Activated CD4-positive, alpha-beta T cell treated with anti-CD3 and anti-CD28 coated beads, Interleukin-2, amount 50 U/mL, for 24 hours (primary cell): ENCODE measurements at places on chromosomes 5 and 9.

- no peak for DNase-seq
These were observed 95.8 kb downstream of the PCSK1 start for GRCh38 chr5:96337048-96337781.

DNA sequence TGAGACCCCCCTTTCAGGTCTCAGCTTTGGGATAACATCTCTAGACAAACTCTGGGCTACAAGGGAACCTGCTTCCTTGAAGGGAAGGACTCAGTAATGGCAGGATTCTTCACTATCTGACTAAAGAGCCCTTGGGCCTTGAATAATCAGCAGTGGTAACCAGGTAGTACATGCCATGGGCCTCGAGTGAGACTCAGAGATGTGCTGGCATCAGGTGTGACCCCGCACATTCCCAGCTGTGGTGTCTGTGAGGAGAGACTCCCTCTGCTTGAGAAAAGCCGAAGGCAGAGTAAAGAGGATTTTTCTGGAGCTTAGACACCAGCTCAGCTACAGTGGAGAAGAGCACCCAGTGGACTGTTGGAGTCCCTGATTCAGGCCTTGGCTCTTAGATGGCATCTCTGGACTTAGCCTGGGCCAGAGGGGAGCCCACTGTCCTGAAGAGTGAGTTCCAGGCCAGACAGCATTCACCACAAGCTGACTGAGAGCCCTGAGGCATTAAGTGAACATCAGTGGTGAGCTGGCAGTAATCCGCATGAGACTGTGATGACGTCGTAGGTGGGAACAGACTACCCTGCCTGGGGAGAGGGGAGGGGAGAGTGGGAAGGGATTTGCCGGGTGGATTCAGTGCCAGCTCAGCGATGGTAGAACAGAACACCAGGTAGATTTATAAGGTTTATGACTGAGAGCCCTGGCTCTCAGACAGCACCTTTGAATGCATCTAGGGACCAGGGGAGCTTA, 5.3 kb upstream of the ZNF782 start:
- no peak for DNase-seq

DNA sequence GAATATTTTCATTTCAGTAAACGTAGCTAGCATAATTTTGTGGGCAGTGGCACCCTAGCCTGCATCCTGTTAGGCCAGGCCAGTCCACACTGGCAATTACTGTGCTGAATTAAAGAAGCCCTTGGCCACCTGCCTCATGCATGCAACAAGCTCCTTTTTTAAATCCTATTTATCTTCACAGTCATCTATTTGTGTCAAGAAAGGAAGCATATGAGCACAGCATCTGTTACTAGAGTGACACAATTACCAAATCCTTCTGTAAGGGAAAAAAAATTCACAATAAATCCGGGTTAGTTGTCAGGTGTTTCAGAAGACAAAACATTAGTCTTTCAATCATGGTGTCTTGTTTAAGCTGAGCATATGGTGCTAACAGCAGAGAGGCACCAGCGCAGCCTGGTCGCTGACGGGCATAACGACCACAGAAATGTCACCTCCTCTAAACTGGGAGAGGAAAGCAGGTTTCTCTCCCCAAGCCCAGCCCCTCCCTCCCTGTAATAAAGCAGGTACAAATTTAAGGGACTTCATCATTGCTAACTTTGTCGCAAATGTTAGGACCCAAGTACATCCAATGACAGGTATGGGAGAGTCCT, 520.6 kb downstream of the CTNND2 start:
- DNase-seq, result no peak

- no peak for DNase-seq
These were observed 281.1 kb downstream of the MRPS30 start for GRCh38 chr5:45089870-45090269.

GRCh38 chr5:180069589-180070247, 1.8 kb downstream of the RNF130 start:
- no peak for DNase-seq

- no peak for DNase-seq
These were observed 91.3 kb downstream of the INVS start for GRCh38 chr9:100190339-100190738.

DNA sequence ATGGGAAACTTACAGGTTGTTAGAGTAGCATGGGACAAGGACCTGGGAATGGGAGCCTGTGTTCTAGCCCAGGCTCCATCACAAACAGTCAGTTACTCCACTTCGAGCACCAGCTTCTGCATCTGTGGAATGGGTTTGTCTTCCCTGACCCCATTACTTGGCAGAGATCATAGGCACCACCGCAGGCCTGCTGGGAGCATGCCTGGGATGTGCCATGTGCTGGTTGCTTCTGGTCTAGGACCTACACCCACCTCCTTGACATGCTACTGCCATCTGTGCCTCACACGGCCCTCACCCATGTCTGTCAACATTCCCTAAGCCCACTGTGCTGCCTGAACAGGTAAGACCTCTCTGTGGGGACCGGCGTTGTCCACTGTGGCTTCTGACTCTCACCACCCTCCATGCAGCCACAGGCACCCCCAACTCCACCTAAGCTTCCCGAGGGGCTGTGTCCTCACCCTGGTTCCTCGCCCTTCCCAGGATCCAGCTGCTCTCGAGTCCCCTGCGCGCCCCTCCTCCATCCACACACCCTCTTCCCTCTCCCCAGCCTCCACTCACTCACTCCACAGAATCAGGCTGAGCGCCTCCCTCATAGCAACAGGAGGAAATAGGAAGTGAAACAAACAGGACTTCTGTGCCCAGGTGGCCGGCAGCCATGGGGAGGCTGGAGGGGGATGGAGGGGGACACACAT, 85.9 kb upstream of the FAM120A start:
- no peak for DNase-seq

- no peak for DNase-seq
These were observed 3.0 kb upstream of the CDX1 start for GRCh38 chr5:150163547-150164059.

DNA sequence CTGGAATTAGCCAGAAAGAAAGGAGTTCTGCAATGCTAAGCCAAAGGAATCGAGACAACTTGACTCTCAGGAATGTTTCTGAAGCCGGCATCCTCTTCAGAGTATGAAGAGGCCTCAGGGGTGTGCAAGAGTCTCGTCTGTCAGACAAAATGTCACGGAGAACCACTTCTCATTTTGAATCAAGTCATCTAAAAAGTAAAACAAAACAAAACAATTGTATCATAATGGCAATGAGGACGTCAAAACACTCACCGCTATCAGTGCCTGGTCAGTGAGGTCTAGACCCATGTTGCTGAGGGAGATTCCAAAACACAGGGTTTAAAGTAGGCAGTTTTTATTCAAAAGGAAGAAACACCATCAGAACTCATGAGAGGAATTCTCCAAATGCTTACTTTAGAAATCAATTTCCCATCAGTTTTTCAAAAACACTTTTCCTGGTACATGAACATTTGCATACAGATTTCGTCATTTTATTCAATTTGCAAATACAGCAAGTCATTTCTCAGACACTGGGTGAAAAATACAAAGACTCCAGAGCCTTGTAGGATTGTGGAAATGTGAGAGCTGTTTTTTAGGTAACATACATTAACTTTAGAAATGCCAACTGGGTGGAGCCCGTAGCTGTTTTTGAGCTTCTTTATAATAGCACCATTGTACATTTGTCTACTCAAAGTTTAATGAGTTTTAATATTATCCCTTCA, 89.5 kb upstream of the MAP3K1 start:
- no peak for DNase-seq

DNA sequence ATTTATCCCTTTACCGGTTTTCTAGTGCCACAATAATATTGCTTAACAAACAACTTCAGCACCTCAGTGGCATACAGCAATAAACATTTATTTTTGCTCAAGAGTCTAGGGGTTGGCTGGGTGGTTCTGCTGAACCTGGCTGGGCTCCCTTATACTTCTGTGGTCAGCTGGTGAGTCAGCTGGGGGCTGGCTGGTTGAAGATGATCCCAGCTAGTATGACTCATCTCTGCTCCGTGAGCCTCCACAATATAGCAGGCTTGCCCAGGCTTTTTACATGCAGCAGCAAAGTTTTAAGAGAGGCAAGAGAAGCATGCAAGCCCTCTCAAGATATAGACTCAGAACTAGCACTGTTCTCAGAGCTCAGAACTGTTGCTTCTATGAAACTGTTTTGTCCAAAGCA, 523.5 kb upstream of the CLINT1 start:
- DNase-seq, result no peak

- no peak for DNase-seq
These were observed 130.7 kb upstream of the NREP start for GRCh38 chr5:111887706-111888105.

- DNase-seq, result no peak
These were observed 48.3 kb upstream of the LRRC14B start for GRCh38 chr5:143041-143440.

DNA sequence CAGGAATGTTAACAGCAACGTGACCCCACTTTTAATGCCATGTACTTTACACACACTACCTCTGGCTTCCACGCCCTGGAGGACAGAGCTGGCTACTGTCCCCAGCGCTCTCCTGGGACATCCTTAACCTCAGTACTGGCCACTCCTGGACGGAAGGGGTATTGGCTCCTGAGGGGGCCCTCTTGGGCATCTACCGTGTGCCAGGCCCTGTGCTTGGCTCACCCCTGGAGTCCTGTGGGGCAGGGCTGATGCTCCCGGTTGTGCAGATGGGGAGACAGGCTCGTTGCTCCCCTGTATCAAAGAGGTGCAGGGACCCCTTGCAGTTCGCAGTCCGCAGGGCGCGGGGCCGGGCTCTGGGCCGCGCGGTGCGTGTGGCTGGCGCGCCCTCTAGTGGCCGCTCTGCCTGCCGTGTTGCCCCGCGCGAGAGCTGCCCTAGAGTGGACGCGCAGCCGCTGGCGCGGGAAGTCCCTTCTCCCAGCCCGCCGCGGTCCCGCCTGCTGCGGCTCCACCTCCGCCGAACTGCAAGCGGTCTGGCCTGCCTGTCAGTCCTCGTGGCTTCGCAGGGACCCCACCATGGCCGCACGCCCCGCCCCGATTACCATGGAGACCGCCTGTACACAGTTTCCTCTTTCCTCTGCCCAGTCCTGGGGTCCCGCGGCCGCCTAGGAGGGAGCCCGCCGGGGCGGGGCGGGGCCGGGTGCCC, at the start of gene WDR38:
Gene WDR38, plus strand, starts transcription at position 632 of the 703 bp plus-strand sequence. CDS start 72 bp downstream, outside the sequence.
- peak; percentile 67 for DNase-seq

GRCh38 chr5:163880302-163880701, 374.9 kb downstream of the MAT2B start:
- DNase-seq, result no peak

DNA sequence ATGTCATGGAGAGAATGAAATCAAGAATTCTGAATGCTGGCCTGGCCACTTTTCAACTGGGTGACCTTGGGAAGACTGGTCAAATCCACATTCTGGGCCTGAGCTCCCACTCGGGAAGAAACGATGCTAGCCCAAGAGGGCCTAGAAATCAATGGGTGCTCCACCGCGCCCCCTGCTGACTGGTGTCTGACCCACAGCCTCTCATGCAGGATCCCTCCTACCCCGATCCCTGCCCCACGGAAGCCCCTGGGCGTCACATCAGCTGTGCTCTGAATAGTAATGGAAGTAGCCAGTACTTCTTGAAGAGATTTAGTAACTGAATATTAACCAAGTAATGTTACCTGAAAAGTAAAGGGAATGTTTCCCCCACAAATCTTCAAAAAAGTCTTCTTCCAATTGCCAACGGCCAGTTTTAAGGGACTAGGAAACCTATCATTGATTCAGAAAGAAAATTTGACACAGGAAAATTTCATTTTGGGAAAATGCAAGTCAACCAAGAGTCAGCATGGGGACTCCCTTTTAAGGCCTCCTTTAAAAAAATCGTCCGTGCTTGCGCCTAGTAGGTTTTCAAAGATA, 43.9 kb downstream of the CRB2 start:
- no peak for DNase-seq

GRCh38 chr9:19533373-19533772, 124.6 kb downstream of the ACER2 start:
- no peak for DNase-seq

- no peak for DNase-seq
These were observed 98.1 kb downstream of the APBA1 start for GRCh38 chr9:69574057-69574456.

DNA sequence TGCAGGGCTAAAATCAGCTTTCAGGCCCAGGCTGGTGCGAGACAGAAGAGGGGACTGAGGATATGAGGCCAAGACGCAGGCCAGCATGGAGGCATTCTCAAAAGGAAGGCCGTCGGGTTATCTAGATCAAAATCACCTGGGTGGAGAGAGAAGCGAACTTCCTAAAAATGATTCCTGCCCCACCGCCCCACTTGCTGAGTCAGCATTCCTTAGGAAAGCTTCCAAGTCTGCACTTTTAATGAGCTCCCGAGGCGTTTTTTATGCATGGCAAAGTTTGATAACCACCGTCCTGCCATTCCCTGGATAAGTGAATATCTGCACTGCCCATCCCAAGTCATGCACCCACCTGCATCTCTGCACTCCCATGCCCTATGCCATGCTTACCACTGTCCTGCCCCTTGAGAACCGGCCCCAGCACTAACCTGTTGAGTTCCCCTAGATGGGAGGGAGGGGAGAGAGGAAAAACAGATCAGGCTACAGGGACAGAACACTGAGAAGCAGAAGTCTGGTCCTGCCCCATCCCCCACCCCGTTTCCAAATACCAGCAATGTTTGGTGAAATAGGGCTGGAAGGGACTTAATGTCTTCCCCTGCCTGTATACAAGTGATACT, 1.6 kb upstream of the SPOCK1 start:
- DNase-seq, result no peak

- DNase-seq, result no peak
These were observed 31.3 kb upstream of the IFNE start for GRCh38 chr9:21513431-21513830.

DNA sequence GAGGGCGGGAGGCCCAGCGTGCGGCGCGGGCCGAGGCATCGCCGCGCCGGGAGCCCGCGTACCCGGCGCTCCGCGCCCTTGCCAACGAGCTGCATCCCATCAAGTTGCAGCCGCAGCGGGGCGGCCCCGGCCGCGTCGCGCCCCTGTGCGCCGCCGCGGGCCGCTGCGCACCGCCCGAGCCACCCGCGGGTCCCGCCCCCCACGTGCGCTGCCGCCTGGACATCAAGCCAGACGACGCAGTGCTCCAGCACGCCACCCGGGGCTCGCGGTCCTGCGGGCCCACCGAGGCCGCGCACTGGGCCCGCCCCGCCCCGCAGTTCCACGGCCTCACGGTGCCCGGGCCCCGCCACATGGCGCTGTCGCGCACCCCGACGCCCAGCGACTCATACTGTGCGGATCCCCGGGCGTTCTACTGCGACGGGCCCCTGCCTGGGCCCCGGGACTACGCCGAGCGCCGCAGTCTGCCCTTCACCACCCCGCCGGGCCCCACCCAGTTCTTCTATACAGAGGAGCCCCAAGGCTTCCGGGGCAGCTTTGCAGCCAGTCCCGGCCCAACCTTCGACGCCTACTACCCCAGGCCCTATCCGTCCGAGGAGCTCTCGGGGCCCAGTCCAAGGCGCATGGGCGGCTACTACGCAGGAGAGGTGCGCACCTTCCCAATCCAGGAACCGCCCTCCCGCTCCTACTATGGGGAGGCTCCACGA, 2.6 kb downstream of the AJM1 start:
- no peak for DNase-seq

DNA sequence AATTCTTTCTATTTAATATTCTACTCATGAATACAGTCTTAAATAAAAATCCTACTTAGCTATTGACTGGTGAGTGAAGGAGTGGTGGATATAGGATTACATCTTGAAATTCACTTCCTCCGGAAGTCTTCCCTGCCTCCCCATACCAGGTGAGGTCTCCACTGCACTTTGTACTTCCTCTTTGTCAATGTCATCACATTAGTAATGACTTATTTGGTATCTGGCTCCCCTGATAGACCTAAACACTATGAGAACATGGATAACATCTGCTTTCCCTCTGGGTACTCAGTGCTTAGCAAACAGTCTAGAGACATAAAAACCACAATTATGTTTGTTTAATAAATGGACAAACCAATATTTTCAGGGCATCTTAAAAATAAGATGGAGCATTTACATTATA, 532.1 kb downstream of the PDE4D start:
- no peak for DNase-seq
